ENCODE measurements at places on chromosomes 5 and 9.
A peak's percentile ranks its signal among the peaks of the same experiment; 100 is the strongest.

DNA sequence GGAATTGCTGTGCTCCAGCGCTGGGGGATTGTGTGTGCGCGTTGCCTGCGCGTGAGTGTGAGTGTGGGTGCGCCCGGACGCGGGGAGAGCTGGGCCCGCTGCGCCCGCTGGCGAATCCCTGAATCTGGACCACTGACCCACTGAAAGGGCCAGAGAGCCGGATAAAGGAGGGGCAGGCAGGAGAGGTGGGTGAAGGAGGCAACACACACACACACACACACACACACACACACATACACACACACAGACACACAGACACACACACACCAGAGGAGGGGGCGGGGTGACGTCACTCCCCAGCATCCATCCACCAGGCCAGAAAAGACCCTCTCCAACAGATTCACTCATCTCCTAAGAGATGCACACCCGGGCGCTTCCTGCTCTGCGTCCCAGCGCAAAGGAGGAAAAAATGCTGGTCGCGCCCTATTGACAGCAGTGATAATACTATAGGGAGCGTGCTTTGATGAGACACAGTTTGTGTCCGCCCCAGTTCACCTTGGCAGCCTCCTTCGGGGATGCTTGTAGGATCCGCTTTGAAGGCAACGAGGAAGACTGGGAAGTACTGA, 1059.1 kb upstream of the DMAC1 start:
- DNase-seq = peak; percentile 3

- no peak for DNase-seq
Measured at GRCh38 chr5:57531333-57531732, 48.7 kb upstream of the ACTBL2 start.

- DNase-seq = no peak
Measured at GRCh38 chr5:175384724-175385552, 59.0 kb downstream of the DRD1 start.

DNA sequence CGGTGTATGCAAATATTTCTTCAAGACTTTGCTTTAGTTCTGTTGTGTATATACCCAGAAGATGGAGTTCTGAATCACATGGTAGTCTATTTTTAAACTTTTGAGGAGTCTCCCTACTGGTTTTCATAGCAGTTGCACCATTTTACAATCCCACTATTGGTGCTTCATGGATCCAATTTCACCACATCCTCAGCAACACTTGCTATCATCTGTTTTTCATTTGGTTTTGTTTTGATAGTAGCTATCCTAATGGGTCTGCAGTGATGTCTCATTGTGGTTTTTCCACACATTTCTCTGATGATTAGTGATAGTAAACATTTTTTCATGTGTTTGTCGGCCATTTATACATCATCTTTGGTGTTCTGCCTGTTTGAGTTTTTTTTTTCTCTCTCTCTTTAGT, 1339.3 kb downstream of the EFNA5 start:
- peak; percentile 97 for DNase-seq

DNA sequence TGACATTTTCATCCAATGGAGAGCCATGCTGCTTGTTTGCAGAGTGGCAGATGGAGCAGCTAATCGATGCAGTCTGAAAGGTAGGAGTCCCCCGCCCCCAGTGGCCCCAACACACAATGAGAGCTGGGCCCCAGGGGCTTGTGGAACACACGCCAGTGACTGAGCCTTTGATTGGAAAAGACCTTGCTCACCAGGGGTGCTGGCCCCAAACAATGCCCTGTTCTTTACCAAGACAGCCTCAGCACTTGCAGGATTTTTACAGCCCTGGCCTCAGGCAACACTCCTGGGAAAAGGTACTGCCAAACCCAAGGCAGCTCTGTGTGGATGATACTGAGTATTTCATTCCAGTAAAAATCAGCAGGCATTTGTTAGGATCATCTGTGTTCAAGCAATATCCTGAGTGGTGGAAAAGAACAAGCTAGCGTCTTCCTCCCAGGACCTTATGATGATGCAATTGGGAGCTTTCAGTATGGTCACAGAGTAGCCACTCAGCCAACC, 276.8 kb upstream of the CLINT1 start:
- DNase-seq = no peak

DNA sequence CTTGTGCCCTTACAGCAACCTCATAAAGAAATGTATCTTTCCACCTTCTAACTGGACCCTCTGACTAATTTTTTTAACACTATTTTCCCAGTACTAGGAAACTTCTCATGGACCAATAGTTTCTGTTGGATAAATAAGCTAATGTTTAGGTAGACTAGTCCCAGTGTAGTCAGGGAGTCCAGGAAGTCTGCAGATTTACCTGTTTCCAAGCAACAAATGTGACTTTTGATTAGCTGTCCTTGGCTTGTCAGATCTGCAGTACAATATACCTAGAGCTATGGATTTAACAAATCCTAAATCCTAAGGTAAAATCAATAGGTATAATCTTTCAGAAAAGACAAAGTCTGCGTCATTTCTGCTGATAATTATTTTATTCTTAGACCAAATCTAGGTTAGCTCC, 55.7 kb downstream of the FAM174A start:
- DNase-seq = no peak

- peak; percentile 17 for DNase-seq
Measured at GRCh38 chr9:5552301-5552700, 42.0 kb downstream of the PDCD1LG2 start.

DNA sequence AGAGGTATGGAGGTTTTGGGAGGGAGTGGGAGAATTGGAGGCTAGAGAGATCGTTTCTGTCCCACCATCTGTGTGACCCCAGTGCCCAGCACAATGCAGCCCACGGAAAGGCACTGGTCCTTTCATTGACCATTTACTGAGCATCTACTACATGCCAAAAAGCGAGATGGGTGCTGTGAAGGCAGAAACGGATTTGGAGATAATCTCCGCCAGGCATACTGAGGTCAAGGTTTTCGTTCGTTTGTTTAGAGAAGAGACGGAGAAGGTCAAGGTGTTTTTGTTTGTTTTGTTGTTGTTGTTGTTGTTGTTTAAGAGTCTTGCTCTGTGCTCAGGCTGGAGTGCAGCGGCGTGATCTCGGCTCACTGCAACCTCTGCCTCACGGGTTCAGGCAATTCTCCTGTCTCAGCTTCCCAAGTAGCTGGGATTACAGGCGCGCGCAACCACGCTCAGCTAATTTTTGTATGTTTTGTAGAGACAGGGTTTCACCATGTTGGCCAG, 593 bp upstream of the ZBTB43 start:
- DNase-seq = no peak

GRCh38 chr5:158724521-158725188, 375.1 kb downstream of the EBF1 start:
- no peak for DNase-seq
